WTC11 (cell line): ENCODE measurements at places on chromosomes 3 and 15. TPM values are rescaled to one million over a fixed set of nuclear protein-coding genes. Genes with fewer than 3 reads are reported as not detected.
A peak's percentile ranks its signal among the peaks of the same experiment; 100 is the strongest.

ZNF80 gene
- total RNA-seq: not detected in 3 replicates

ARL6 gene
- 6.6 to 7.1 TPM (median 6.8 TPM) in 3 replicates for total RNA-seq

DNA sequence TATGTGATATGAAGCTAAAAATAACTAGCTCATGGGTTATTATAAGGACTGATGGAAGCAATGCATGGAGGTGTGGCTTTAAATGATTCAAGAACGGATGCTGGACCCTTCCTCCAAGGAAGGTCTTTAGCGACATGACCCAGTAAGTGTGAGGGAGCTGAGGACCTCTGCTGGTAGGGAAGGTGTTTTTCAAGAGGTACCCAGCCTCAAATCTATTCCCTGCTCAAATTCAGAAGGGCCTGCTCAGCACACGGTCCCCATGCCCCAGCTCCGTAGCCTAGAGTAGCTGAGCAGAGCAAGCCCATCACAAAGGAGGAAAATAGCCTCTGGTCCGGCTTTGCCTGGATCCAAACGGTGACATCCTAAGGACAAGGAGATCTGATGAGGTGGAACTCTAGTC is 266.2 kb upstream of the IGF1R start:
- H3K4me3 ChIP-seq: no peak overlapping the region
- no peak overlapping the region for H3K27ac ChIP-seq
- H3K27me3 ChIP-seq: peaks cover 8% of the 10 kb centered on the region
- DNase-seq: peak; percentile 38
- H3K4me1 ChIP-seq: peaks cover 14% of the 10 kb centered on the region

DNA sequence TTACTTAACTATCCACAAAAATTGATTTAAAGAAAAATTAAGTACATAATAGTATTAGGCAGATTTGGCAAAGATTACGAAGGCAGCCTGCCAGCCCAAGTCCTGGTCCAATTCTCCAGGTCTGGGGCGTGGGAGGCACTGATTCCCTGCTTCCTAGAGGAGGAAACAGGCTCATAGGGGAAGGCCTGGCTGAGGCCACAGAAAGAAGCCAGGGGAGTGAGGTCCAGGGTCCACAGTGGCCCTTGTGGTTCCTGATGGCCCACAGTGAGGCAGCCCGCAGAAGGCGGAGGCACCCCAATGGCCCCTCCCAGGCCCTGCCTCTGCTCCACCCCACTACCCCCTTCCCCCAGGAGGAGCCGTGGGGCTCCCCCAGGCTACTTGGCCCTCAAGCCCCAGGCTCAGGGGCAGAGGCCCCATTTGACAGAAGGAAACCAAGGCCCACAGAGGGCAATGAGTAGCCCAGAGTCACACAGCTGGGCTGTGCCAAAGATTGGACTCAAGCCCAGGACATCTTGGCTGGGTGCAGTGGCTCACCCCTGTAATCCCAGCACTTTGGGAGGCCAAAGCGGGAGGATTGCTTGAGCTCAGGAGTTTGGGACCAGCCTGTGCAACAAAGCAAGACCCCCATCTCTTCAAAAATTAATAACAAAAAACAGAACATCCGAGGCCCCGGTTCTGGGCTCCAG is 21.0 kb downstream of the H1-8 start:
- H3K4me3 ChIP-seq: no peak overlapping the region
- no peak overlapping the region for H3K27ac ChIP-seq
- no peaks in the 10 kb centered on the region for H3K27me3 ChIP-seq
- peaks cover 8% of the 10 kb centered on the region for H3K4me1 ChIP-seq
- H3K36me3 ChIP-seq: no peaks in the 10 kb centered on the region

DNA sequence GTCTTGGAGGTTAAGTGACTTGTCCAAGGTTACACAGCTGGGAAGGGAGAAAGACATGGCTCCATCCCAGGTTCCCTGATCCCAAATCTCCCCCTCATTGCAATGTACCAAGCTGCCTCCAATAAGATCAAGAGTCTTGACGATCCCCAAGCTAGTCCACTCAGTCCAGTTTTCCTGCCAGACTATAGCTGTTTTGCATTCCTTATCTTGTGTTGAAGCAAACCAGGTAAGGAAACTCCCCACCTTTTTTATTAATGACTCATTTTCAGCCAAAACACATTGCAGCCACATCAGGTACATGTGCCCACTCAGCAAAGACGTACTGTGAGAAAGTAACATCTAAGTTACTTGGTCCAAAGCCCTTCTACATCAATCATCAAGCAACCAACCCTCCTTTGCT is 41.9 kb downstream of the LIPC start:
- no peaks in the 10 kb centered on the region for H3K27me3 ChIP-seq
- H3K27ac ChIP-seq: no peak overlapping the region
- H3K4me1 ChIP-seq: peaks cover 22% of the 10 kb centered on the region
- no peaks in the 10 kb centered on the region for H3K36me3 ChIP-seq
